ENCODE measurements at places on chromosomes 4 and X.

GRCh38 chr4:1209821-1210220, 37.4 kb upstream of the SPON2 start:
- DNase-seq = peak; percentile 88
- H3K4me1 ChIP-seq = peaks cover 53% of the 10 kb centered on the region
- peak overlapping the region; percentile 85 for H3K27ac ChIP-seq
- peak overlapping the region; percentile 39 for H3K4me3 ChIP-seq

DNA sequence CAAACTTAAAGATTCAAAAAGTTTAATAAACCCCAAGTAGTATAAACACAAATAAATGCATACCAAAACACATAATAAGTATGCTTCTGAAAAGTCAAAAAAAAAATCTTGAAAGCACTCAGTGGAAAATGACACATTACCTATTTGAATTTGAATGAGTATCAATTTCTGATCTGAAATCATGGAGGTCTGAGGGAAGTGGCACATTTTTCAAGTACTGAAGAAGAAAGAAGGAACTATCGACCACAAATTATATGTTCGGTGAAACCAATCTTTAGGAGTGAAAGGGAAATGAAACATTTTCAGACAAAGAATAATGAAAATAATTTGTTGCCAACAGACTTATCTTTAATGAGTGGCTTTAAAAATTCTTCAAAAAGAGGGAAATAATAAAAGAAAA, 12.1 kb upstream of the F9 start:
- H3K27me3 ChIP-seq = no peaks in the 10 kb centered on the region
- H3K4me1 ChIP-seq = no peaks in the 10 kb centered on the region
- DNase-seq = no peak
- H3K36me3 ChIP-seq = no peaks in the 10 kb centered on the region
- no peak overlapping the region for H3K27ac ChIP-seq

- no peaks in the 10 kb centered on the region for H3K4me1 ChIP-seq
- no peaks in the 10 kb centered on the region for H3K27me3 ChIP-seq
- no peak for DNase-seq
- no peak overlapping the region for H3K27ac ChIP-seq
These were observed 403.9 kb upstream of the RPS6KA3 start for GRCh38 chrX:20670611-20671010.

- no peaks in the 10 kb centered on the region for H3K36me3 ChIP-seq
- no peak for DNase-seq
- no peak overlapping the region for H3K27ac ChIP-seq
- H3K4me3 ChIP-seq = no peak overlapping the region
- no peaks in the 10 kb centered on the region for H3K27me3 ChIP-seq
These were observed 18.1 kb upstream of the IRAK1 start for GRCh38 chrX:154037754-154038153.

DNA sequence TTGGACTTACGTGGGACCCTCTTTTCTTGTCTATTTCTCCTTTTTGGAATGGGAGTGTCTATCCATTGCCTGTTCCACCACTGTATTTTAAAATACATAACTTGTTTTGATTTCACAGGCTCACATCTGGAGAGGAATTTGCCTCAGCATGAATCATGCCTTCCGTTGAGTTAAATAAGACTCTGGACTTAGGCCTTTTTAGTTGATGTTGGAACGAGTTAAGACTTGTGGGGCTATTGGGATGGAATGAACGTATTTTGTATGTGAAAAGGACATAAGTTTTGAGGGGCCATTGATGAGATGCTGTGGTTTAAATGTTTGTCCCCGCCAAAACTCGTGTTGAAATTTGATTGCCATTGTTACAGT, 66.2 kb downstream of the BEX3 start:
- no peaks in the 10 kb centered on the region for H3K36me3 ChIP-seq
- H3K4me1 ChIP-seq = no peaks in the 10 kb centered on the region
- no peak overlapping the region for H3K4me3 ChIP-seq
- DNase-seq = no peak
